ENCODE measurements at places on chromosomes 11 and 22.

- DNase-seq: no peak
These were observed 25.8 kb upstream of the NUCB2 start for GRCh38 chr11:17250561-17251350.

DNA sequence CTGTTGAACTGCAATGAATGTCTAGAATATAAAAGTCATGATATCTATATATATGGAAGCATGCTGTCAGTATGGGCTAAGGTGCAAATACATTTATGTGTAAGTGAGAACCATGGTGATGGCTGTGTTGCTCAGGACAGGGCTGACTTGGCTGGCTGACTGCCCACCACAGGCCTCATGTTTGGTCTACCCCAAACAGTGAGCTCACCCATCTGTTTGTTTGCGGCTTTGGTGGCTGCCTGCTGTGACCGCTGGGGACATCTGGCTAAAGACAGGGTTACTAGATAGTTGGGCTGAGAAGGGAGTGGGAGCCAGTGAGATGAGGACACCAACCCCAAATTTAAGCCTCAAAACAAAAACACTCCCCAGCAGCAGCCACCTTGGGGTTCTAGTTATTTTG lies 6.3 kb downstream of the CD44 start:
- no peak for DNase-seq

GRCh38 chr22:44363013-44363979 lies 50.5 kb upstream of the SHISAL1 start:
- no peak for DNase-seq

- no peak for DNase-seq
These were observed 5.4 kb downstream of the PLXNB2 start for GRCh38 chr22:50302041-50302541.

- DNase-seq: no peak
These were observed 35.1 kb downstream of the HIPK3 start for GRCh38 chr11:33292311-33292710.

- DNase-seq: no peak
These were observed 16.9 kb upstream of the ARHGAP42 start for GRCh38 chr11:100670140-100670539.

- DNase-seq: no peak
These were observed 4.3 kb downstream of the LDHC start for GRCh38 chr11:18416459-18416858.

GRCh38 chr11:845872-846495 lies 3.3 kb downstream of the TSPAN4 start:
- DNase-seq: no peak

DNA sequence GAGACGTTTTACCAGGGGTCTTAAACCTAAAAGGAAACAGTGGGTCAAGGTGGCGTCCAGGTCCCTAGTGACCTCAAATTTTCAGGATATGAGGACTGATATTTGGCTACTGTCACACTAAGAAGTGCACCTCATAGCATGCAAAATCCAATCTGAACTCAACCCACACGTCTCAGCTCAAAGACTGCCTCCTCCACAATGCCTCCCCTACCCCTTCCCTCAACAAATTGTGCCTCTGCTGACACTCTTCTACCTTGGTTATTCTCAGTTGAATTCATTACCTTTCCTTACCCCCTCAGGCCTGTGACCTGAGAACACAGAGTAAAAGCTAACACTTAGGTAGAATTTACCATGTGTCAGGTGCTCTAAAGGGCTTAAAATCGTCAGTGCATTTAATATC lies 12.4 kb upstream of the LIPT2 start:
- no peak for DNase-seq

GRCh38 chr11:17400048-17400775 lies 11.8 kb upstream of the KCNJ11 start:
- DNase-seq: no peak

- DNase-seq: no peak
These were observed 951 bp upstream of the EHD1 start for GRCh38 chr11:64879244-64879900.

DNA sequence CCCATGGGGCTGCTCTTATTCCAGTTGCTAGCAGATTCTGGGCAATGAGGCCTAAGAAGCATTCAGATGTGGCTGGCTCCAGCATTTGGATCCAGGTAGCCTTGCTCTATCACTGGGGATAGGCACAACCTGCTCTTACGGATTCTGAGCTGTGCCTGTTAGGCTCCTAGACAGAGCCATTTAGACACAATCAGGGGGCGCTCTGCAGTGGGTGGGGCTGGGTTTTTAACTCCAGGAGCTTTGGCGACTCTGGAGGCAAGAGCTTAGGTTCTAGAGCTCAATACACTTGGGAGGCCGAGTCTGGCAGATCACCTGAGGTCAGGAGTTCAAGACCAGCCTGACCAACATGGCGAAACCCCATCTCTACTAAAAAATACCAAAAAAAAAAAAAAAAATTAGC lies 32.0 kb downstream of the KCNC1 start:
- no peak for DNase-seq

DNA sequence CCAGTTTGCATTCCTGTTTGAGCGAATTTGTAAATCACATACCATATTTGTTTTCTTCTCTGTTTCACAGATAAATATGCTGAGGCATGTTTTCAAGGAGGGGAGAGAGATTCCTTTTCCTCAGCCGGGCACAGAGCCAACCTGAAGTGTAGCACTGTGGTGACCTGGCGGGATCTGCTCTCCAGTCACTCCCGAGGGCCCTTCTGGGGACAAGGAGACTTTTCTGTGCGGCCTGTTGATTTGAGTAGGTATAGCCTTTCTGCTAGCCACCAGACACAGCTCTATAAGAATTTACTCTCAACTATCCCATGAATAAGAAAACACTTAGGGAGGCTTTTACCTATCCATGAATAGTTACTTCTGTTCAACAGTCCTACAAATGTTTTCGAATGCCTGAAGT lies 63.5 kb upstream of the FDX1 start:
- no peak for DNase-seq

- no peak for DNase-seq
These were observed 33.9 kb downstream of the PC start for GRCh38 chr11:66924272-66924671.

DNA sequence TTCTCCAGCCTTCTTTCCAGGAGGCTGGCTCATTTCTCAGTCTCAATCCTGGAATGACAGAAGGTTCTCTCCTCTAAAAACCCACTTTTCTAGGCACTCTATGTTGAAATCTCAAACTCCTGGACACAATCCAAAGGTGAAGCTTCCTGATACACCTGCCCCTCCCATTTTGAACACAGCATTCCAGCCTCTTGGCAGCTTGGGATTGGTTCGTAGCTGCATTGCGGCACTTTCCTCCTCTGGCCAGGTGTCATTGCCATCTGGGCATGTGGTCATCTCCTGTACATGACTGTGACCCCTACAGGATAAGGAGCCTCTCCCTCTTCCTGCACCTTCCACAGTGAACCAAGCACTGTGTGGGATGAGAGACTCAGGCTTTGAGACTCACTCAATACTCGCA lies 230.2 kb upstream of the B3GAT1 start:
- DNase-seq: no peak

Data from stimulated activated CD4-positive, alpha-beta T cell treated with anti-CD3 and anti-CD28 coated beads, Interleukin-12 subunit alpha, Interleukin-12 subunit beta, amount 100 ng/mL, for 24 hours (primary cell).